Heart left ventricle (tissue), 16 donors: ENCODE measurements at places on chromosomes 13 and 19.
A peak's percentile ranks its signal among the peaks of the same experiment; 100 is the strongest.

- DNase-seq, result no peak
- no peaks in the 10 kb centered on the region for H3K27me3 ChIP-seq
- H3K4me1 ChIP-seq, result peaks cover 32% of the 10 kb centered on the region
- no peak overlapping the region for H3K27ac ChIP-seq
Measured at GRCh38 chr19:1422360-1422759, 15.0 kb downstream of the DAZAP1 start.

GRCh38 chr13:79491715-79492114 is 10.8 kb downstream of the NDFIP2 start:
- H3K4me1 ChIP-seq, result peaks cover 45% of the 10 kb centered on the region
- no peaks in the 10 kb centered on the region for H3K36me3 ChIP-seq
- no peak overlapping the region for H3K4me3 ChIP-seq
- H3K27ac ChIP-seq, result no peak overlapping the region
- H3K27me3 ChIP-seq, result no peaks in the 10 kb centered on the region

DNA sequence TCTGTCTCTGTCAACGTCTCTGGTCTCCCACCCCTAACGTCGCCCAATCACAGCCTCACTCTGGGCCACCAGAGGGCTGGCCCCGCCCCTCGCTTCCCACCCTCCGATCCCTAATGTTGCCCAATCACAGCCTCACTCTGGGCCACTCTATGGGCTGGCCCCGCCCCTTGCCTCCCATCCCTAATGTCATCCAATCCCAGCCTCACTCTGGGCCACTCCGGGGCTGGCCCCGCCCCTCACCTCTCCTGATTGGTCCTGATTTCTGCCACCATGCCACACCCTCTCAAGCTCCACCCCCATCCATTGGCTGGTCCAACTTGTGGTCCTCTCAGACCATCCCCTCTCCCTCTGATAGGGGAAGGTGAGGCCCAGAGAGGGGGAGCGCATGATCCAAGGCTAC is 24.9 kb downstream of the CELF5 start:
- no peak overlapping the region for H3K27ac ChIP-seq
- H3K36me3 ChIP-seq, result no peaks in the 10 kb centered on the region
- no peak for DNase-seq
- no peaks in the 10 kb centered on the region for H3K4me1 ChIP-seq
- no peaks in the 10 kb centered on the region for H3K27me3 ChIP-seq

- H3K27ac ChIP-seq, result no peak overlapping the region
- H3K36me3 ChIP-seq, result peaks cover 12% of the 10 kb centered on the region
- no peak for DNase-seq
- H3K4me1 ChIP-seq, result peaks cover 25% of the 10 kb centered on the region
Measured at GRCh38 chr19:49771674-49772139, 4.9 kb downstream of the AP2A1 start.

DNA sequence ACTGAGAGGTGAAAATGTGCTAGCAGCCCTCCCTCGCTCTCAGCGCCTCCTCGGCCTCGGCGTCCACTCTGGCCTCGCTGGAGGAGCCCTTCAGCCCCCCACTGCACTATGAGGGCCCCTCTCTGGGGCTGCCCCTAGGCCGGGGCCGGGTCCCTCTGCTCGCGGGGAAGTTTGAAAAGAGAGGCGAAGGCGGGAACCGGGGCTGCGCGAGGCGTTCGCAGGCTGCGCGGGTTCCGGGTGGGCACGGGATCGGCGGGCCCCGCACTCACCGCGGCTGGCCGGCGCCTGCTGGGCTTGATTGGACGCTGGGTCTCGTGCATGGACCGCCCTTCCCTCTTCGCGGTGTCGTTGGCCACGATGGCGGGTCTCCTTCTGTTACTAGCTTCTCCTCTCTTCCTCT is 29.3 kb downstream of the C1QTNF9 start:
- H3K27ac ChIP-seq, result no peak overlapping the region
- no peaks in the 10 kb centered on the region for H3K4me1 ChIP-seq
- no peaks in the 10 kb centered on the region for H3K36me3 ChIP-seq
- no peak overlapping the region for H3K4me3 ChIP-seq

- no peaks in the 10 kb centered on the region for H3K27me3 ChIP-seq
- no peaks in the 10 kb centered on the region for H3K36me3 ChIP-seq
- no peak overlapping the region for H3K4me3 ChIP-seq
- H3K4me1 ChIP-seq, result no peaks in the 10 kb centered on the region
- DNase-seq, result no peak
- no peak overlapping the region for H3K27ac ChIP-seq
Measured at GRCh38 chr13:94056362-94056990, 423.0 kb downstream of the DCT start.

GRCh38 chr13:78562237-78562889 is 41.0 kb downstream of the POU4F1 start:
- no peaks in the 10 kb centered on the region for H3K4me1 ChIP-seq
- no peak for DNase-seq
- no peak overlapping the region for H3K4me3 ChIP-seq
- H3K36me3 ChIP-seq, result no peaks in the 10 kb centered on the region
- no peak overlapping the region for H3K27ac ChIP-seq

GRCh38 chr13:101706651-101707050 is 254.2 kb downstream of the ITGBL1 start:
- H3K36me3 ChIP-seq, result no peaks in the 10 kb centered on the region
- no peak for DNase-seq
- no peak overlapping the region for H3K27ac ChIP-seq
- no peaks in the 10 kb centered on the region for H3K27me3 ChIP-seq
- no peaks in the 10 kb centered on the region for H3K4me1 ChIP-seq

DNA sequence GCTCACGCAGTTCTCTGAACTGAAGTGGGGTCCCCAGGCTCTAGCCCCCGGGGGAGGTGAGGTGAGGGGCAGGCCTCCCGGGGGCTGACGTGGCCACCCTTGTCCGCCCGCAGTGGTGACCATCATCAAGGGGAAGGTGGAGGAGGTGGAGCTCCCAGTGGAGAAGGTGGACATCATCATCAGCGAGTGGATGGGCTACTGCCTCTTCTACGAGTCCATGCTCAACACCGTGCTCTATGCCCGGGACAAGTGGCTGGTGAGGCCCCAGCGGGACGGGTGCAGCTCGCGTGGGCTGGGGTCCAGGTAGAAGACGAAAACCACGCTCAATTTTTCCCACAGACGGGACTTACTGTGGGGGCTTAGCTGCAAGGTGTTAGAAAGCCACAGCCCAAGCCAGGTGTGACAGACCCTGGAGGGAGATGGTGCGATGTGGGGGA is 5.6 kb upstream of the ADM5 start:
- peaks cover 60% of the 10 kb centered on the region for H3K36me3 ChIP-seq
- DNase-seq, result no peak
- H3K4me1 ChIP-seq, result peaks cover 11% of the 10 kb centered on the region

GRCh38 chr19:35612559-35613321 is at the start of gene HAUS5:
TSS of gene HAUS5 (plus strand) at chr19:35612735. CDS start at chr19:35612795, 60 bp downstream.
- peak within 1 kb of the TSS; percentile 78 for H3K27ac ChIP-seq
- peak; percentile 92 for DNase-seq
- H3K4me1 ChIP-seq, result peaks cover 9% of the 10 kb centered on the region
- no peaks in the 10 kb centered on the region for H3K27me3 ChIP-seq
- H3K4me3 ChIP-seq, result peak within 1 kb of the TSS; percentile 52
